ENCODE measurements at places on chromosomes 3 and 15. TPM values are rescaled to one million over a fixed set of nuclear protein-coding genes. Genes with fewer than 3 reads are reported as not detected.

PRR23B gene
- total RNA-seq: not detected

GOLGA6L4 gene
- total RNA-seq: 3.6 TPM

SLC51A gene
- not detected for total RNA-seq

GOLGA6A gene
- total RNA-seq: not detected

C3orf85 gene
- not detected for total RNA-seq

CLASP2 gene
- total RNA-seq: 50.1 TPM

CFAP91 gene
- 0.44 TPM for total RNA-seq

EPHB1 gene
- under 0.01 TPM for total RNA-seq

CKMT1A gene
- not detected for total RNA-seq

SPSB4 gene
- total RNA-seq: not detected

PROS1 gene
- 25.2 TPM for total RNA-seq

P2RY14 gene
- total RNA-seq: not detected

ADAMTS7 gene
- 10.9 TPM for total RNA-seq

ARRDC4 gene
- total RNA-seq: 9.2 TPM

MYEF2 gene
- total RNA-seq: 1.3 TPM

MST1R gene
- 1.9 TPM for total RNA-seq

LYZL4 gene
- total RNA-seq: not detected

NPAP1 gene
- total RNA-seq: not detected

PLSCR1 gene
- 70.4 TPM for total RNA-seq

KLHL18 gene
- 26.0 TPM for total RNA-seq

CCK gene
- total RNA-seq: 15.3 TPM

DPPA4 gene
- total RNA-seq: not detected

MORC1 gene
- not detected for total RNA-seq

SLC12A8 gene
- 10.9 TPM for total RNA-seq

SPINT1 gene
- 0.15 TPM for total RNA-seq

CACNA1D gene
- total RNA-seq: 0.33 TPM

RLBP1 gene
- total RNA-seq: not detected

MESP1 gene
- total RNA-seq: 0.50 TPM

TICRR gene
- 0.33 TPM for total RNA-seq

HRH1 gene
- 35.6 TPM for total RNA-seq

CFAP92 gene
- total RNA-seq: not detected

ARMC8 gene
- total RNA-seq: 51.5 TPM

RBMS3 gene
- total RNA-seq: 48.0 TPM

SETD2 gene
- total RNA-seq: 36.7 TPM

AGBL1 gene
- not detected for total RNA-seq

PIK3CB gene
- 13.6 TPM for total RNA-seq

FAM227B gene
- total RNA-seq: 6.5 TPM

SNX4 gene
- total RNA-seq: 48.1 TPM

FEZF2 gene
- not detected for total RNA-seq

TIMP4 gene
- total RNA-seq: 15.6 TPM

MKRN3 gene
- total RNA-seq: 3.0 TPM

POLQ gene
- 0.99 TPM for total RNA-seq

TBC1D23 gene
- total RNA-seq: 84.5 TPM

FBLN2 gene
- total RNA-seq: 195 TPM

SNTN gene
- not detected for total RNA-seq

VPS18 gene
- total RNA-seq: 86.2 TPM

PTPN9 gene
- total RNA-seq: 22.4 TPM

MELTF gene
- total RNA-seq: 4.9 TPM

XCR1 gene
- not detected for total RNA-seq

TRIP4 gene
- total RNA-seq: 12.1 TPM

CLDN16 gene
- total RNA-seq: not detected

ACKR4 gene
- 33.6 TPM for total RNA-seq

GHSR gene
- not detected for total RNA-seq

SOX2 gene
- not detected for total RNA-seq

LEKR1 gene
- total RNA-seq: 0.50 TPM

OSTN gene
- 0.44 TPM for total RNA-seq

ARHGEF3 gene
- 16.7 TPM for total RNA-seq

SLC9A9 gene
- total RNA-seq: 59.9 TPM

PCOLCE2 gene
- 98.7 TPM for total RNA-seq

RTP3 gene
- not detected for total RNA-seq

Data from smooth muscle cell of trachea (primary cell).